Skeletal muscle tissue (tissue), 5 donors: ENCODE measurements at places on chromosomes 5 and 9. TPM values are rescaled to one million over a fixed set of nuclear protein-coding genes. Genes with fewer than 3 reads are reported as not detected.

Gene DNM1
- 20.4 TPM for total RNA-seq

Gene HTR4
- not detected for total RNA-seq

Gene ZFP2
- total RNA-seq: 1.6 TPM

Gene GDF9
- 0.52 TPM for total RNA-seq

Gene NMUR2
- total RNA-seq: not detected

Gene C5orf58
- total RNA-seq: not detected

Gene PLEKHG4B
- total RNA-seq: 0.52 TPM

Gene C5orf34
- total RNA-seq: 3.7 TPM

Gene HAUS6
- total RNA-seq: 10.4 TPM
